ENCODE measurements at places on chromosomes 5 and 9. TPM values are rescaled to one million over a fixed set of nuclear protein-coding genes. Genes with fewer than 3 reads are reported as not detected.

Gene TNFSF15
- total RNA-seq = 2.3 TPM

DNA sequence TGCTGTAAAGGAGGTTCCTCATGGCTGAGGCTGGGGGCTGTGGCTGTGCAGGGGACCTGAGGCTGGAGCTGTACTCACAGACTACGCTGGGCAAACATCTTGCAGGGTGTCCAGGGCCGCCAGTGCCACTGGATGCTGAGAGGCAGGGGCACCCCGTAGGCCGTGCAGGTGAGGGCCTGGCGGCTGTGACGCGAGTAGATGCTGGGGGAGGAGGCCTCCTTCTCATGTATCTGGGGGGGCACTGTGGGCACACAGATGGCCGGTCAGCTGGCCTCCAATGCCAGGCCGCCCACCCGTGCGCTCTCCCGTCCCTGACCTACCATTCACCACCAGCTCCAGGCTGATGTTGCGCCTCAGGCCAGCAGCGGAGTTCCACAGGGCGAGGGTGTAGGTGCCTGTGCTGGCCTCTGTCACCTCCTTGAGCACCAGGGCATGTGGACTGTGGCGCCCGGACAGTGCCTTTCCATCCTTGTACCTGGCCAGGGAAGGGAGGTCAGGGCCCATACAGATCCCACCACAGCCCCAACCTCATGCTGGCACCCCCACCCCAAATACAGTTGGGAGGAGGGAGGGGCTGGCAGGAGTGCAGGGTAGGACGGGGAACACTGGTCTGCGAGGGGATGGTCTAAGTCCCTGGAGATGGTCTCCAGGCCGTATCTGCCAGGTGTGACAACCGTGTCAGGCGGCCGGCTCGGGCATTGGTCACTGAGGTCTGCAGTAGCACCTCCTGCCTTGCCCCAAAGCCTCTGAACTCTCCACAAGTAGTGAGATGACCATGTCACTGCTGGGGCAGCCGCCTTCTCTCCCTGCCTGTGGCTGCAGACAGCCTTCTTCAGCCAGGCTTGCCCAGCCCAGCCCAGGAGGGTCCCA is 23.4 kb downstream of the FLT4 start:
- no peaks in the 10 kb centered on the region for H3K36me3 ChIP-seq
- H3K4me3 ChIP-seq = no peak overlapping the region
- no peaks in the 10 kb centered on the region for H3K4me1 ChIP-seq
- H3K27me3 ChIP-seq = no peaks in the 10 kb centered on the region
- DNase-seq = no peak

GRCh38 chr5:4976902-4977301 is 163.2 kb upstream of the ADAMTS16 start:
- peak overlapping the region; percentile 26 for H3K27ac ChIP-seq
- H3K4me1 ChIP-seq = peaks cover 3% of the 10 kb centered on the region
- DNase-seq = peak; percentile 48
- H3K36me3 ChIP-seq = no peaks in the 10 kb centered on the region

Gene AQP3
- 135 TPM for total RNA-seq

- H3K36me3 ChIP-seq = no peaks in the 10 kb centered on the region
- no peaks in the 10 kb centered on the region for H3K27me3 ChIP-seq
- DNase-seq = no peak
- H3K4me3 ChIP-seq = no peak overlapping the region
These were observed 67.5 kb downstream of the APBA1 start for GRCh38 chr9:69604568-69605219.

DNA sequence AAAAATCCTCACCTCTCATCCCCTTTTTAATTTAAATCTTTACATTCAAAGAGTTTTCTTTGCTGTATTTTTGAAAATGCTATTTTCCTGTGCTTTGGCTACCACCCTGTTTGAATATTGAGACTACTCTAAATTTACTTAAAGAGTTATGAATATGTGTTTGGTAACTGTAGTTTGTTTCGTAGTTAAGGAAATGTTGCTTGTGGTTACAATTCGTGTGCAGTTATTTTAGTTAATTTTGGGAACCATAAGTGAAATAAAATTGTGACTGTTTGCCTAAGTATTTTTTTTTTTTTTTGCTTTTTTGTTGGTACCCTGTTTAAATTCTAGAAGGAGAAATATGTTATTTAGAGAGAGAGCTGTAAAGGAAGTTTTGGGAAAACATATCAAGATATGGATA is 78.7 kb downstream of the XRCC4 start:
- H3K27ac ChIP-seq = no peak overlapping the region
- no peaks in the 10 kb centered on the region for H3K36me3 ChIP-seq
- no peaks in the 10 kb centered on the region for H3K27me3 ChIP-seq
- no peak overlapping the region for H3K4me3 ChIP-seq
- no peak for DNase-seq

Gene PDE6A
- 0.03 TPM for total RNA-seq

Gene INSL4
- not detected for total RNA-seq

GRCh38 chr5:65923339-65923738 is 3.0 kb upstream of the ERBIN start:
- no peaks in the 10 kb centered on the region for H3K36me3 ChIP-seq
- no peak overlapping the region for H3K4me3 ChIP-seq
- no peaks in the 10 kb centered on the region for H3K27me3 ChIP-seq
- no peak for DNase-seq

Gene SLC6A7
- total RNA-seq = not detected

- H3K27ac ChIP-seq = no peak overlapping the region
- H3K4me1 ChIP-seq = no peaks in the 10 kb centered on the region
- H3K4me3 ChIP-seq = no peak overlapping the region
- H3K36me3 ChIP-seq = no peaks in the 10 kb centered on the region
- no peak for DNase-seq
- no peaks in the 10 kb centered on the region for H3K27me3 ChIP-seq
These were observed 930.3 kb upstream of the ARRDC3 start for GRCh38 chr5:92313385-92313784.

DNA sequence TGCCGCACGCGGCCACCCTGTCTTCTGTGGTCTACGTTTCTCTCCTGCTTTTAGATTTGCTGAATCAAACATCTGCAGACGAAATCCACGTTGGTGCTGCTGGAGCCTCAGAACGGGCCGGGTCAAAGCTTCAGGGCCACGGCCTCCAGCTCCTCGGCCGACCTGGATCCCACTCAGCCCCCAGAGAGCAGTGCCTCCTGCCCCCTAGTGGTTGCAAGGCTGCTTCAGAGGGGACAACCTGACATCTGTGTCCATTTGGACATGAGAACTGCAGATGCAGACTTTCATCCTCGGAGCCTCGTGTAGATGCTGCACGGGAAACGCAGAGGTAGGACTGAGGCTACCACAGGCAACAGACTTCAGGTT is 23.0 kb upstream of the SLC6A3 start:
- H3K36me3 ChIP-seq = peaks cover 7% of the 10 kb centered on the region
- H3K27ac ChIP-seq = no peak overlapping the region
- H3K4me3 ChIP-seq = no peak overlapping the region
- H3K27me3 ChIP-seq = no peaks in the 10 kb centered on the region
- peaks cover 4% of the 10 kb centered on the region for H3K4me1 ChIP-seq

GRCh38 chr9:88969646-88970373 is 21.5 kb upstream of the S1PR3 start:
- H3K4me1 ChIP-seq = no peaks in the 10 kb centered on the region
- H3K36me3 ChIP-seq = no peaks in the 10 kb centered on the region
- H3K27me3 ChIP-seq = no peaks in the 10 kb centered on the region
- H3K27ac ChIP-seq = no peak overlapping the region

Gene PTPN3
- 40.6 TPM for total RNA-seq

GRCh38 chr5:7856855-7857254 is 5.9 kb upstream of the CFAP90 start:
- no peaks in the 10 kb centered on the region for H3K27me3 ChIP-seq
- peaks cover 4% of the 10 kb centered on the region for H3K36me3 ChIP-seq
- H3K4me1 ChIP-seq = peaks cover 2% of the 10 kb centered on the region
- H3K27ac ChIP-seq = no peak overlapping the region
- H3K4me3 ChIP-seq = no peak overlapping the region
- DNase-seq = peak; percentile 57

DNA sequence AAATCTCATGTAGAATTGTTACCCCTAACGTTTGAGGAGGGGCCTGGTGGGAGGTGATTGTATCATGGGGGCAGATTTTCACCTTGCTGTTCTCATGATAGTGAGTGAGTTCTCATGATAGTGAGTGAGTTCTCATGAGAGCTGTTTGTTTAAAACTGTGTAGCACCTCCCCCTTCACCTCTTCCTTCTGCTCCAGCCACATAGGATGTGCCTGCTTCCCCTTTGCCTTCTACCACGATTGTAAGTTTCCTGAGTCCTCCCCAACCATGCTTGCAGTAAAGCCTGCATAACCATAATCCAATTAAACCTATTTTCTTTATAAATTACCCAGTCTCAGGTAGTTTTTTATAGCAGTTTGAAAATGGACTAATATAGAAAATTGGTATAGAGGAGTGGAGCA is 1783.7 kb upstream of the CDH9 start:
- no peaks in the 10 kb centered on the region for H3K27me3 ChIP-seq
- no peak overlapping the region for H3K4me3 ChIP-seq

DNA sequence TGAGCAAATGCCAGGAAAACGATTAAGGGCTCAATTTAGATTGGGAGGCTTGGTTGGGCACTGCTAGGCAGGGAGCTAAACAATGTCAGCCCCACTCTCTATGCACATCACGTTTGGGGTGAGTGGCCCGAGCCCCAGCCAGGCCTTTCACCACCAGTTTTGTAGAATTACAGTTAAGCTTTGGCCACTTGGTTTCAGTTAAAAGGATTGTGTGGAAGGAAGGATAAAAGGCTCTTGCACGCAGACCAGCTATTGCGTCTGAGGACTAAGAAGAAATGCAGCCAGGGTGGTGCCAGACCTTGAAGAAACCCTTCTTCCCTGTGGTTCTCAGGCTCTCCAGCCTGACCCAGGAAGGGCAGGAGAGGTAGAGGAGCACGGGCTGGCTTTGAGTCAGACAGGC is 125.3 kb upstream of the SLC44A1 start:
- H3K4me1 ChIP-seq = no peaks in the 10 kb centered on the region
- no peaks in the 10 kb centered on the region for H3K27me3 ChIP-seq
- H3K4me3 ChIP-seq = no peak overlapping the region
- H3K36me3 ChIP-seq = no peaks in the 10 kb centered on the region
- peak; percentile 40 for DNase-seq
- H3K27ac ChIP-seq = no peak overlapping the region

Gene PCDHB9
- 2.4 TPM for total RNA-seq

GRCh38 chr9:130283539-130284248 is 18.1 kb downstream of the HMCN2 start:
- DNase-seq = no peak
- no peak overlapping the region for H3K4me3 ChIP-seq
- H3K27me3 ChIP-seq = no peaks in the 10 kb centered on the region

- no peak overlapping the region for H3K4me3 ChIP-seq
- H3K36me3 ChIP-seq = no peaks in the 10 kb centered on the region
- no peaks in the 10 kb centered on the region for H3K4me1 ChIP-seq
- H3K27ac ChIP-seq = no peak overlapping the region
- no peaks in the 10 kb centered on the region for H3K27me3 ChIP-seq
- no peak for DNase-seq
These were observed 1905.1 kb downstream of the MAT2B start for GRCh38 chr5:165410476-165410875.

GRCh38 chr5:4027088-4027734 is 431.6 kb downstream of the IRX1 start:
- H3K27ac ChIP-seq = no peak overlapping the region
- no peak overlapping the region for H3K4me3 ChIP-seq
- no peaks in the 10 kb centered on the region for H3K4me1 ChIP-seq
- H3K27me3 ChIP-seq = no peaks in the 10 kb centered on the region
- peak; percentile 48 for DNase-seq
- no peaks in the 10 kb centered on the region for H3K36me3 ChIP-seq

DNA sequence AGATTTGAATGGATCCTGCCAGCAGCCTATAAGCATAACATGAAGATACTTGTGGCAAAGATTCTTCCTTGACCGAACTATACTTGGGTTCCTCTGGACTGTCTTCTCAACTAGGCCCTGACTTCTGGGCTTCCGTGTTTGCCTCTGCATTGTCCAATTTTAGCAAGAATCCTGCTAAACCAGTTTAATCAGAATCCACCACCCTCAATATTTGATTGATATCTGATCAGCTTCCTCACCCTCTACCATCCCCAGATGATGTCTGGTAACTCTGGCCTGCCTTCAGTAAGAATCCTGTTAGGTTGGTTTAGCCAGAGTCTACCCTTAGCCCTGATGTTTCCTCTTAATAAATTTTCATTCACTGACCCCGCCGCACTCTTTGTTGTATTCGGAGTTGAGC is 54.4 kb upstream of the GALNT10 start:
- no peak overlapping the region for H3K27ac ChIP-seq
- no peak overlapping the region for H3K4me3 ChIP-seq
- no peaks in the 10 kb centered on the region for H3K36me3 ChIP-seq
- no peak for DNase-seq
- H3K4me1 ChIP-seq = no peaks in the 10 kb centered on the region
- H3K27me3 ChIP-seq = no peaks in the 10 kb centered on the region

Gene CAMK2A
- total RNA-seq = 0.28 TPM

DNA sequence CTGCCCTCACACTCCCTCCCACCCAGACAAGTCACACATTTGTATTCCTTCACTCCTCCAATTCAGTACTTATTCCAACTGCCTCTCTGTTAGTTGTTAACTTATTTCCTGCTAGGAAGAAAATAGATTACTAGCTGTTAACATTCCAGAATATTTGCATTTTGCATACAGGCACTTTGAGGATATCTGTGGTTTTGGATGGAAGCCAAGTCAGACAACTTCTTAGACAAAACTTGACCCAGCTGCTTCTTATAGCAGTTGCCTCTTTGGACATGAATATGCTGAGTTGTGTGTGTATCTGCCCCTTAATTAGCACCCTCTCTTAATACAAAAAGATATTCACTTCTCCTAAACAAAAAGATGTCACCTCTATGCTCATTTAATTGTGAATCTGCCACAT is 1280.6 kb upstream of the ACO1 start:
- no peaks in the 10 kb centered on the region for H3K27me3 ChIP-seq
- no peaks in the 10 kb centered on the region for H3K4me1 ChIP-seq
- no peak overlapping the region for H3K27ac ChIP-seq

Gene FLT4
- 29.4 TPM for total RNA-seq

- peaks cover 44% of the 10 kb centered on the region for H3K4me1 ChIP-seq
- DNase-seq = peak; percentile 94
- no peaks in the 10 kb centered on the region for H3K27me3 ChIP-seq
- H3K4me3 ChIP-seq = no peak overlapping the region
- no peaks in the 10 kb centered on the region for H3K36me3 ChIP-seq
- H3K27ac ChIP-seq = peak overlapping the region; percentile 98
These were observed 207.9 kb downstream of the C9orf50 start for GRCh38 chr9:129412814-129413536.

GRCh38 chr9:135085830-135086546 is 1.5 kb upstream of the OLFM1 start:
- no peaks in the 10 kb centered on the region for H3K36me3 ChIP-seq
- H3K27me3 ChIP-seq = peaks cover 18% of the 10 kb centered on the region
- no peak overlapping the region for H3K27ac ChIP-seq
- DNase-seq = peak; percentile 90
- no peaks in the 10 kb centered on the region for H3K4me1 ChIP-seq
